ENCODE measurements at places on chromosomes 4 and X.

DNA sequence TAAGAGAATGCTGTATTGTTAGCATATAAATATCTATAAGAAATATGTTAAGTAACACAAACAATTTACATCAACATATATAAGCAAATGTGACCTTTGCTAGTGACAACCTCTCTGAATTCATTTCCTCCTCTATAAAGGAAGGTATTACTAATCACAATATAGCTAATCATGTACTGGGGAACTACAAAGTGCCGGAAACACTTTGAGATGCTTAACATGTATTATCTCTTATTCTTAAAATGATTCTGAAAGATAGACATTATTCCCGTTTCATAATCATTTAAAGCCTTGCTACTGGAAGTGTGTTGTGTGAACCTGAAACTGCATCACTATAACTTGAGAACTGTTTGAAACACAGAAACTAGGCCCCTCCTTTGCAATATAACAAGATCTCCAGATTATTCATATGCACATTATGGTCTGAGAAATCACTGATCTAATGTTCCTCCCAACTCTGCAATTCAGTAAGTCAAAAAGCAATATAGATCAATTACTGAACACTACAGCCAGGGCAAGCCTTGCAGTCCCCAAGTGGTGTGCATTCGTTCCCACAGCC is 54.0 kb downstream of the KLHL8 start:
- no peak for DNase-seq

GRCh38 chr4:189870511-189871234 is 70.0 kb upstream of the FRG1 start:
- DNase-seq: no peak

DNA sequence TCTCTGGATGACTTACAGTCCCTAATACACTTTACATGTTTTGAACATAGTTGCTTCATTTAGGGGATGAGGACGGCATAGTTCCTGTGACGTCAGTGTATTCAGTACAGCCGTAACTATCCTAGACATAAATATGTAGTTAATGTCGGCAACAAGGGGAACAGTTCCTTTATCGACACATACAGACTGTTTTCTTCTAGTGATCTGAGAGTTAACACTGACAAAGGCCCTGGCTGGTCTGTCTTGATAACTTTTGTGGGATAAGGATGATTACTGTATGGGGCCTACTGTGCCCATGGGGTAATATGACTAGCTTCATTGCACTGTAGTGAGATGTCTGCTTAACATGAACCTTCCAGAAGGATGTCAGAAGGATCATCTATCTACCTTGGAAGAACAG is 131.2 kb downstream of the ZNF518B start:
- DNase-seq: no peak

DNA sequence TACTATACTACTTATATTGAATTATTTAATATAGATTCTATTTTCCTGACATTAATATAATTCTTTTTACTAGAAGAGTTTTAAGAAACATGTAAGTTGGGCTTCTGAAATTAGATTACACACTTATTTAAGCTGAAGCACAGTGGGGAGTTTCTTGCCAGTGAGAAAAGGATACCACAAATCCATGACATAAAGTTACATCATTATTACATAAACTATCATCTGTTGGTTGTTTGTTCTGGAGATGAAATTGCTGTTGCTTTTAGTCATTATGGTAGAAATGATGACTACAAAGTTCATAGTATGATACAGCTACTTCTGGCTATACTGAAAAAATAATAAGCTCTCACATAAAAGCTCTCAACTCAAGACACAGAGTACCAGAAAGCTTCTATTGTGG is 880.4 kb downstream of the PCDH18 start:
- no peak for DNase-seq

GRCh38 chr4:37717576-37717975 is 31.4 kb upstream of the RELL1 start:
- no peak for DNase-seq

- DNase-seq: no peak
Observed at GRCh38 chr4:92099861-92100260, 203.9 kb upstream of the GRID2 start.

DNA sequence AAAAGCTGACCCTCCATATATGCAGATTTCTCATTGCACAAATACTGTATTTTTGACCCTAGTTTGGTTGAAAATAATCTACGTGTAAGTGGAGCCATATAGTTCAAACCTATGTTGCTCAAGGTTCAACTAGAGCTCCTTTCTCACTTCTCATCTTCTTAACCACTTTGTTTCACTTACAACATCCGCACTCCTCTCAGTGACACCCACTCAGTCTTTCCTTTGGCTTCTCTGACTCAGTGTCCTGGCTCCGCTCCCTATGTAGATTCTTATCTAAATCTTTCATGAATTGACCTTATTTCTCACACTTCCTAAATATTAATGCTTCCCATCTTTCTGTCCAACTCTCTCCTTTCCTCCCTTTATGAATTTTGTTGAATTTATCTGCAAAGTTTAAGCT is 32.9 kb upstream of the DKK2 start:
- no peak for DNase-seq

DNA sequence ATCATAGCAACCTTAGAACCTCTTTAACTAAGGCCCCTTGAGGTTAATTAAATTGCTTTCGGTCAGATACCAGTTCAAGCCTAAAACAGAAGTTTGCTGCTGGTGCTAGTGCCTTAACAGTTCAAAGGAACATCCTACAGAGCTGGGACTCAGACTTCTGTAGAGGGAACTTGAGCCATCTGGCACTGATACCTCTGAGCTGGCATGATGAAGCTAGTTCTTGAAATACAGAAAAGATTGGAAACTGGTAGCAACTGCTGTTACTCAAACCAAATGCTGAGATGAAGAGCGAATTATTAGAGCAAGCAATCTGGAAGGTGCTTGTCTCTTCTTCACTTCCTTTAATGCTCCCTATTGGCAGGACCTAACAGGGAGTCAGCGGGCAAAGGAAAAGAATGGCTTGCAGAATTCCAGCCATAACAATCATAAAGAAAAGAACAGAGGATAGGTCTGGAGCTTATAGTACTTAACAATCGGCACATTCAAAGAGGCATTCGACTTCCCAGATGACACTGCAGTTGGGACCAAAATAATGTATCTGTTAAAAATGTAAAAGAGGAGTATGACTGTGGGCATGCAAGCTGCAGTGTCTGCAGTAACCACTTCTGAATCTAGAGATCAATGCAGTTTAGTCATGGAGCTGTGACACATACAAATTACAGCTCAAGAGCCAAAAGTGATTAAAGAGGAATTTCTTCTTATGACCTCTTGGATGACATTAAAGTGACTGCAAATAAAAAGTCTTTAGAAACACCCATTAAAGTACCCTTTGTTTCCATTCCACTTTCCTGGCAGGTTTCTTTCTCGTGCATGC is 298.9 kb downstream of the PDGFC start:
- DNase-seq: no peak

GRCh38 chrX:134654398-134655012 is 3.8 kb downstream of the PLAC1 start:
- no peak for DNase-seq

DNA sequence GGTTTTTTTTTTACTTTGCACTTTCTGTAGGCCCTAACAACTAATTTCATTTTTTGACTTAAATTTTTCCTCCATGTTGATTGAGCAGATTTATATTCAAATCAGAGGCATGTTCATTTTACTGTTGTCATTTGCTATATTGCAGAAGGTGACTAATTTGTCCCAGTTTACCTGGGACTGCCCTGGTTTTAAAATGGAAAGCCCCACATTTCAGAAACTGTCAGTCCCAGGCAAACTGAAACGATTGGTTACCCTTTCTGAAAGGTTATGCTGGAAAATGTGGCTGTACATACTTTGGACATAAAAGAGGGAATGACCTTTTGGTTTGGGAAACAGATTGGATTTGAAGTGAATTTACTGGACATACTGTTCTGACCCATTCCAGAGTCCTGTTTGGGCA is 160.0 kb downstream of the SPCS3 start:
- DNase-seq: no peak

GRCh38 chrX:107626481-107626880 is 1.8 kb upstream of the PRPS1 start:
- DNase-seq: no peak

DNA sequence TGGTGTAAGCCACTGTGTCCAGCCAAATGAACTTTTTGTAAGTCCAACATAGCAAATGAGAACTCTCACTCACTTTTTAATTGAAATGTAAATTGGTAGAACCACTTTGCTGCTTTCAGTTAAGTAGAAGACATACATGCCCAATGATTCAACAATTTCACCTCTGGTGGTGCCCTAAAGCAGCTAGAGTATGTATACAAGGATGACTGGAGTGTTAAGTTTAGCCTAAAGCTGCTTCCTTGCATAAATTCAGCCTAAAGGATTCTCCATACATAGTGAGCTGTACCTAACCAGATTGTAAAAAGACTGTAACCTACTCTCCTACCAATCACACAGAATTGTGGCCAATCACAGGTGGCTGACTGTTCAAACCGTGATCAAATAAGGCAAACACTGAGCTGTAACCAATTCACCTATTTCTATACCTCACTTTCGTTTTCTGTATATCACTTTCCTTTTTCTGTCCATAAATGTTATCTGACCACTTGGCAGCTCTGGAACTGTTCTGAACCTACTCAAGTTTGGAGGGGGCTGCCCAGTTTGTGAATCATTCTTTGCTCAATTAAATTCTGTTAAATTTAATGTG is 39.9 kb downstream of the PDS5A start:
- no peak for DNase-seq

GRCh38 chr4:40685300-40685699 is 55.6 kb upstream of the RBM47 start:
- no peak for DNase-seq

DNA sequence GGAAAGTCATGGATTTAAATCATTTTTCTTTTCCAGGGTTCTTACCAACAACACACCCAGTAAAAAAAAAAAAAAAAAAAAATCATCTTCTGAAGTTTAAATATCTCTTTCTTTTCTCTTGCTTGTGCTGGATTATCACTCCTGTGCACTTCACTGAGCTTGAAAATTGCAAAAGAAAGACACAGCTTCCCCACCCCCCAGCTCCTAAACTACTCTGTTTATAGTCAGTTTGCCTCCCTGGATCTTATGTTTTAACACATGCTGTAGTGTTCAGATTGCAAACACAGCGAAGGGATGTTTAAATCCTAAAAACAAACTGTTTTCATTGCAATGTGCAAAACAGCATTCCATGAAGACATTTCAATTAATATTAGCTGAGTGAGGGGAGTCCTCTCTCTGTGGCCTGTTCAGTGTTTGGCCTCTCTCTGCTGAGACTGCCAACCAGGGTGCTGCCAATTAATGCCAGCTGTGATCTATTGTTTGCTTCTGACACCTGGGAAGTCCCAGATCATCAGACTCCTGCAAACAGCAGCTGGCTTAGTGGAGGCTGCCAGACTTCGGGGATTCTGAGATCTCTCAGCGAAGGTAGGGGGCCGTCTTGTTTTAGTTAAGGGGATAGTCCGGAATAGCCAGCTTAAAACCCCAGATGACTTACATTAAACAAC is 171.1 kb upstream of the PITX2 start:
- DNase-seq: no peak

DNA sequence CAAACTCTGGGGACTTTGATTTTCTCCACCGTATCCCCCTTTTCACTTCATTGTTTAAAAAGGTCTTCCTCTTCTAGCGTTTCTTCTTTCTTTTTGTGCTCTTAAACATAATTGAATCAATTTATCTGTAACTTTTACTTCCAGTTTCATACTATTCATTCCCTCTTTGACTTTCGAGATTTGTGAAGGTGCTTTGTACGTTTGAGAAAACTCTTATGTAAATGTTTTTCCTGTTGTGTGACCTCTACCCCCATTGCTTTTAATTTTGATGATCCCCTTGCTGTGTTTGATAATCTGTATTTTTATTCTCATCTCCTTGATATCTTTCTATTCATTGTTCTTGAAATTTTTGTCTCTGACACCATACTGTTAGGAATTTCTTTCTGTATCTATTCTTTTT is 4.8 kb downstream of the USP38 start:
- DNase-seq: no peak

All from stimulated activated CD4-positive, alpha-beta T cell treated with anti-CD3 and anti-CD28 coated beads, Interleukin-1b, Interleukin-23, amount 100 ng/mL, for 1 hour (primary cell).